Naive thymus-derived CD8-positive, alpha-beta T cell (primary cell): ENCODE measurements at places on chromosomes 2 and 18.

DNA sequence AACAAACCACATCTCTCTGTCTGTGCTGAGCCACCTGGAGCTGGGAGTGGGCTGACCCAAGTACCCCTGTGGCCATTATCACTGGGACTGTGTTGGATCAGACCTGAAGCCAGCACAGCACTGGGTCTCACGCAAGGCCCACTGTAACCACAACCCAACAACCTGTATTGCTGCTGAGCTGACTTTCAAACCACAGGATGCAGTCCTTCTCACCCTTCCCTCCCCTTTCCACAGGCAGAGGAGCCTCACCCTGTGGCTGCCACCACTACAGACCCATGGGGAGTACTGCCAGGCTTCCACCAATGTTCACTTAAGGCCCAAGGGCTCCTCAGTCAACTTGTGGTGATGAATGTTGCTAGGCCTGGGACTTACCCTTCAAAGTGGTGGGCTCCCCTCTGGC is 135.7 kb downstream of the DIS3L2 start:
- DNase-seq = no peak

DNA sequence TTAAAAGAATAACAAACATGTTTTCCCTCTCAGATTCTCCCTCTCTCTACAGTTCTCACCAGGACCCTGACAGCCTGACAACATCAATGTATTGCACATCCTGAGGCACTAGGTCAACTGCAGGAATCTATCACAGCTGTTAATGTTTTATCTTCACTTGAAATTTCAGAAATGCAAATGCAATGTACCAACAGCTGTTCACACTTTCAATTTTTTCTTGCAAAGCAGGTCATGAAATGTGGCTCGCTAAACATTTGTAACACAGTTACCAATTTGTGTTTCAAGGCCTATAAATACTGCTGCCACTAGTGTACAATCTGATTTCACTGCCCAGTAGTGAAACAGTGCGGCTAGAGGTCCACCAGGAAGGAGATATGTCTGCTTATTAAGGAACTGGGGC is 147.8 kb downstream of the EXOC6B start:
- no peak for DNase-seq

GRCh38 chr2:146817613-146818012 is 1027.2 kb upstream of the ACVR2A start:
- DNase-seq = no peak

GRCh38 chr2:38201784-38202183 is 125.8 kb upstream of the CYP1B1 start:
- no peak for DNase-seq

- DNase-seq = no peak
Measured at GRCh38 chr2:28332696-28333095, 60.0 kb upstream of the FOSL2 start.

- no peak for DNase-seq
Measured at GRCh38 chr2:23624378-23624777, 239.4 kb downstream of the KLHL29 start.

- DNase-seq = no peak
Measured at GRCh38 chr2:159225025-159226016, 61.2 kb downstream of the WDSUB1 start.

DNA sequence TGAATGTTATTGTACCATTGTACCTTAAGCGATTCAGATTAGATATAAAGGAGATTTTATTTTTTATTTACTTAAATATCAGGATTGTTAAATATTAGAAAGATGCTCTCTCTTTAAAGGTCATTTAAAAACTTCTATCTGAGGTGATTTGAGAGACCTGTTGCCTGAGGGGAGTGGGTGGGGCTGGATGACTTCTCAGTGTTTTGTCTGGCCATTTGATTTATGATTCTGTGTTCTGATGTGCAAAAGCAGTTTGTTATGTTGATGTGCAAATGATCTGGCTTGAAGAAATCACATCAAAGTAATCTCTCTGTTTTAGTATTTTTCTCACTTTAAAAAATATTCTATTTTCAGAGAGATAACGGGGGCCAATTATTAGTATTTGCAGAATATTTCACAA is 370.8 kb downstream of the NUP35 start:
- DNase-seq = no peak

GRCh38 chr2:197930570-197931278 is 126.3 kb downstream of the PLCL1 start:
- DNase-seq = no peak

DNA sequence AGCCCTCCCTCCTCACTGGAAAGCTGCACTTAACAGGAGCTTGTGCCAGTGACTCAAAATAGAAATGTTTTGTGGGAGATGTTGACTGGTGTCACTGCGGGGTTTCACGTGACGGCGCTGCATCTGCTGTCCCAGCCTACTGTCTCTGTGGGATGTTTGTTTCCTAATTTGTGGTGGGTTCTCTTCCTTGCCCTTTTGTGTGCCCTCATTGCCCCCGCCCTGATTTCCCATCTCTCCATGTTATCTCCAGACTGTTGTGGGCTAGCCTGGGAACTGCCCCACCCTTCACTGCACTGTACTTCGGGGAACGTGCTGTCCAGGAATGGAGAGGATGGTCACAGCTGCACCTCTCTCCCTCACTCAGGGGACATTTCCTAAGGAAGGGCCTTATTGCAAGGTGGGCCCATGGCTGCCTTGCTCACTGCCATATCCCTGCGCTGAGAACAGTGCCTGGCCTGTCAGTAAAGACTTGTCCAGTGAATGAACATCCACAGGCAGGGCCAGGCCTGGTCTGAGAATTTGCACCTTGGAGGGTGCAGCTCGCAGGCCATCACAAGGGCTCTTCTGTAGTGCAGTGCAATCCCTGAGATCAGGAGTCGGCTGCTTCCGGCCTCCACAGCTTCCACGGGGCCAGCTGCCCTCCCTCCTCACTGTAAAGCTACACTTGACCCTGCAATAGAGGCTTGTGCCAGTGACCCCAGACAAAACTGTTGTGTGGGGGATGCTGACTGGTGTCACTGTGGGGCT is 18.1 kb downstream of the ZAP70 start:
- DNase-seq = no peak

DNA sequence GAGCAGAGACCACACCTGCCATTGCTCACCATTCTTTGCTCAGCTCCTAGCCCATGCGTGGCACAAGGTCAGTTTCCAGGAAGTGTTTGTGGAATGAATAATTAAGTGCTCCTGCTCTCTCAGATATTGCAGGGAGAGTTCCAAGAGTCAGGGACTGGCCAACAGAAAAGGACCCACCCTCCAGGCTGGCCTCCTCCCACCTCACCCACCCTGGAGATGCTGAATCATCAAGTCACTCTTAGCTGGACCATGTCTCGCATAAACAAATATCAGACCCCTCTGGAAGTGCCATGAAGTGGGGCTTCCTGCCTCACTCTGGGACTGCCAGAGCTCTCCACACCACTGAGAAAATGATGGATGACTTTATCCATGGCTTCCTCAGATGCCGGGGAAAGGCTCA is 256.0 kb downstream of the TNS1 start:
- no peak for DNase-seq

DNA sequence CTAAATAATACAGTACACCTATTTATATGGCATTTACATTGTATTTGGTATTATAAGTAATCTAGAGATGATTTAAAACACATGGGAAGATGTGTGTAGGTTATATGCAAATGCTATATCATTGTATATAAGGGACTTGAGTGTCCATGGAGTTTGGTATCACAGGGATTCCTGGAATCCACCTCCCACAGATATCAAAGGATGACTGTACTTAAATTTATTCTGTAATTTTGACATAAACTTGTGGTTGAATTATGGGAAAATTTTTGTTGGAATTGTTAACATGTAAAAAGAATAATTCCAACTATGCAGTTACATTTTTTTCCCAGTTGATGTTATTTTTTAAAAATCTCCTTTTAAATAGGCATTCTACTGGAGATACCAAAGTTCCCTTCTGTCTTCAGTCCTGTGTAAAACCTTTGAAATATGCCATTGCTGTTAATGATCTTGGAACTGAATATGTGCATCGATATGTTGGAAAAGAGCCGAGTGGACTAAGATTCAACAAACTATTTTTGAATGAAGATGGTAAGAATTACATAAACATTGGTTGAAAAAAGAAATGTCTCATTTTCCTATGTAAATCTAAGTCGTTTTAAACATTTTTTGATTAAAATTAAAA is 24.1 kb downstream of the GLS start:
- no peak for DNase-seq

DNA sequence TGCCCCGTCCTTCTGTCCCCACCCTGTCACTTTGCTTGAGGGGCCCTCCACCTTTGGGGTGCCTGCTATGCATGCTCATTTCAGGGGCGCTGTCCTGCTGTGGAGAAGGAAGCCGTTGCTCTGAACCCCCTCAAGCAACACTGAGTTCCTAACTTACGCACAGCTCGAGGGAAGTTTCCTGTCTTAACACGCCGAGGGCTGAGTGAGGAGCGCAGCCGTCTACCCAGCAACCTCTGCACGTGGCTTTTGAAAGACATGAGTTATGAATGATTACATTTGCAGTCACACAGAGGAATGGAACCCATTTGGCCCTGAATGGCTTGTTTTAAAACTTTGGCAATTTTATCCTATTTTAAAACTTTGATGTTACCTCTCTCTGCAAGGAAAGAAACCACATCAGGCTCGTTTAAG is 14.0 kb downstream of the RAMP1 start:
- DNase-seq = no peak

DNA sequence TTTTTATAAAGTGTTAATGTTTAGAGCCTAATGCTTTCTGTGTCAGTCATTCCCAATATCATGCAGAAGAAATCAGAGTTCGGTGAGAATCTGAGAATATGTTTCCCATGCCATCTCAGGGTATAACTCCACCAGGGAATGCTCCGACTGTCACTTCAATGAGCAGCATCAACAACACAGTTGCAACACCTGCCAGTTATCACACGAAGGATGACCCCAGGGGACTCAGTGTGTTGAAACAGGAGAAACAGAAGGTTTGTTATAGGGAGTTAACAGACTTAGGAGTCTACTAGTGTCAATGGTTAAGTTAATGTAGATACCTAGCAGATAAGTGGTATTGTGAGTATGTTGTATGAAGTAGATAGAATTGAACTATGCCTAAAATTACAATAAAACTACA is 31.0 kb downstream of the VAPA start:
- DNase-seq = no peak

GRCh38 chr2:100113990-100114433 is 28.4 kb downstream of the AFF3 start:
- no peak for DNase-seq

GRCh38 chr2:1306014-1306686 is 107.1 kb upstream of the TPO start:
- no peak for DNase-seq

DNA sequence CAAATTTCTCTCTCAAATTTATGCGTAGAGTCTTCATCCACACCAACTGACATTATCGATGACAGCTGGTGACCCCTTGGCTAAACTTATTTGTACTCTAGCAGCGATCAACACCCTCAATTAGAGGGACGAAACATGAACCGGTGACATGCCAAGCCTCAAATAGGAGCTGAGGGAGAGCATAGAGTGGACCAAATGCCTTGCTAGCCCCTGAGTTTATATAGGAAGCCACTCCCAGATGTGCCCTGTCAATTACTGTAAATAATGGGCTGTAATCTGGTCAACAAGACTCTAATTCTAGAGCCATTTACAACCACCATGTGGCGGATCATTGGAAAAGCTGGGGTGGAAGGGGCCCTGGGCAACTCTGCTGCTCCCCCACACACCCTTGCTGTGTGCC is 47.6 kb upstream of the FHL2 start:
- DNase-seq = no peak

DNA sequence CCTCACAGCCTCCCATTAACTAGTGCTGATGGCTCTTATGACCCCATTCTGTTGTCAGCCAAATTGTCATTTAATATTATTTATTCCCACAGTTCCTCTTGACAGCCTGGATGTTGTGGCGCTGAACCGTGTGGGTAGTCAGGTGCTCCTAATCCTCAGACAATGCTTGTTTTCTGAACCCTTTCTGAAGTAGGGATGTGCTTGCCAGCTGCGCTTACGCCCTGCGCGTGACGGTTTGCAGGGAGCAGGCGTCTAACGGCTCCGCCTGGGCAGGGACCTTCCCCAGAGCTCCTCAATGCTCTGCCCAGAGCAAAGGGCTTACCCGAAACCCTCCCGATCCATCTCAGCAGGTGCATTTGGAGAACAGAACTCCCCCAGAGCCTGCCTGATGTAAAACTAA is 358.2 kb upstream of the MYT1L start:
- no peak for DNase-seq

DNA sequence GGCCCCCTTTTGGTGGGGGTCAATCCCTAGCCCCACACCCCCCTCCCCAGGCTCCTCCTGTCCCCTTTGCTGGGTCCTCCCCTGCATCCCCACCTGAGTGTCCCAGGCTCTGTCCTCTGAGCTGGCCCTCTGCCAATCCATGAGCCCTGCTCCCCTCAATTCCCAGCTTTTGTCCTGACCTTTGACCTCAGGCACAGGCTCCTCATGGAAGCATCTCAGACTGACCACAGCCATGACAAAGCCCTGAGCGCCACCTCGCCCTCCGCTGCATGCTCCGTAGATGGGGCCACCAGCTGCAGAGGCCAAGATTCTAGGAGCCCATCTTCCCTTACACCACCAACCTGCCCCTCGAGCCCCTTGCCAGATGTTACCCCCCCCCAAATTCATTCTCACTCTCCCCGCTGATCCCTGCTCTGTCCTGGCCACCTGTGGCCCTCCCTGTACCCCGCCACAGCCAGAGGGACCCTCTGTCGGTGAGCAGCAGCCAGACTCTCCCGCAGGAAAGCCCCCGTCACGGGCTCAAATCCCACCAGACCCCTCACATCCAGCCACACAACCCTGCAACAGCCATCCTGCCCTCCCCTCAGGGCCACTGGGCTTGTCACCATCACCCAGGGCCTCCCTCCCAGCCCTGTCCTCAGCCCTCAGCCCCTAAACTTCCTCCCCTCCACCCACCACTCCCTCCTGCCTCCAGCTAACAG is 206.0 kb downstream of the MGAT5 start:
- DNase-seq = no peak

GRCh38 chr2:219562049-219563020 is 9.0 kb downstream of the OBSL1 start:
- DNase-seq = no peak

GRCh38 chr2:105961599-105962146 is 217.0 kb downstream of the NCK2 start:
- no peak for DNase-seq

DNA sequence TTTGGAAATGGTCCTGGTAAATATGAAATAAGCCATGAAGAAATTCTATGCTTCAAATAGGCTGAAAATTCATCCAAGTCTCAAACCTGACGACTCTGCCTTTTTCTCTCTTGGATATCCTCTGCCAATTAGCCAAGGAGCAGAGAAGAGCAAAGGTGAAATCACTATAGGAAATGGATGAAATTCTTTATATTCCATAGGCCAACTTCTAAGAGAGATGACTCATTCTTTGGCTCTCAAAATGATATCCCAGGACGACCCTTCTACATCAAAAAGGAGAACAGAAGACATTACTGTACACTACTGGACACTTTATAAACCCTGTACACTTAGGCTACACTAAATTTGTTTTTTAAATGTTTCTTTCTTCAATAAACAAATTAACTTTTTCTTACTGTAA is 22.7 kb downstream of the PDE1A start:
- DNase-seq = no peak
